ENCODE measurements at places on chromosomes 4 and X.

GRCh38 chrX:49250066-49250465 is 14.4 kb downstream of the FOXP3 start:
- no peak for DNase-seq

DNA sequence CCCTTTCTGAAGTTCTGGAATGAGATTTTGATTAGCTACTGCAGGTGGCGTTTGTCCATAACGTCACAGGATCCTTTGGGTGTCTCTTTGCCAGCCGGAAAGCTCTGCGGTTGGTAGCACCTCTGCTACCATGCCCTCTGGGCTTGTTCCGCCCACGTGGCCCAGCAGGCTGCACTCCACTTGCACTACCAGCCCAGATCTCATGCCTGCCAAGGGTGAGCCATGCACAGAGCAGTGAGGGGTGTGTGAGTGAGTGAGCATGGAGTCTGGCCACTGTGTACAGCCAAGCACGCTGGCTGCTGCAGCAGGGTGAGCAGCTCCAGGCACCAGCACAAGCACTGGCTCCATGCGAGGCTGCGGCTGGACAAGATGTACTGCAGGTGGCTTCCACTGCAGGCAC is 6.6 kb upstream of the HNRNPD start:
- DNase-seq: no peak

DNA sequence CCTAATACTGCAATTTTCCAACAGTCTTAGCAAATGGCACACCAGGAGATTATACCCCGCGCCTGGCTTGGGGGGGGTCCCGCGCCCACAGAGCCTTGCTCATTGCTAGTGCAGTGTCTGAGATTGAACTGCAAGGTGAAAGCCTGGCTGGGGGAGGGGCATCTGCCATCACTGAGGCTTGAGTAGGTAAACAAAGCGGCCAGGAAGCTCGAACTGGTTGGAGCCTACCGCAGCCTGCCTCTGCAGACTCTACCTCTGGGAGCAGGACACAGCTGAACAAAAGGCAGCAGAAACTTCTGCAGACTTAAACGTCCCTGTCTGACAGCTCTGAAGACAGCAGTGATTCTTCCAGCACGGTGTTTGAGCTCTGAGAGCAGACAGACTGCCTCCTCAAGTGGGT is 172.8 kb upstream of the NAP1L5 start:
- no peak for DNase-seq

DNA sequence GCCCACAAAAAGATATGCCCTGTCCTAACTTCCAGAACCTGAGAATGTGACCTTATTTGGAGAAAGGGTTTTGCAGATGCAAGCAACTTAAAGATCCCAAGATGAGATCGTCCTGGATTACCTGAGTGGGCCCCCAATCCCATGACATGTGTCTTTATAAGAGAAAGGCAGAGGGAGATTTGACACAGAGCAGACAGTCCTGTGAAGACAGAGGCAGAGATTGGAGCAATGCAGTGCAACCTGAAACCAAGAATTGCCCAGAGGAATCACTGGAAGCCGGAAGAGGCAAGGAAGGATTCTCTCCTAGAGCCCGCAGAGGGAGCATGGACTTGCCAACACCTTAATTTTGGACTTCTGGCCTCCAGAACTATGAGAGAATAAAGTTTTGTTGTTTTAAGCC is 171.5 kb downstream of the SMIM20 start:
- DNase-seq: no peak

- DNase-seq: no peak
Observed at GRCh38 chr4:21290562-21290961, 590.3 kb downstream of the PACRGL start.

- DNase-seq: peak; percentile 66
Observed at GRCh38 chr4:52037689-52038102, 403 bp downstream of the SGCB start.

DNA sequence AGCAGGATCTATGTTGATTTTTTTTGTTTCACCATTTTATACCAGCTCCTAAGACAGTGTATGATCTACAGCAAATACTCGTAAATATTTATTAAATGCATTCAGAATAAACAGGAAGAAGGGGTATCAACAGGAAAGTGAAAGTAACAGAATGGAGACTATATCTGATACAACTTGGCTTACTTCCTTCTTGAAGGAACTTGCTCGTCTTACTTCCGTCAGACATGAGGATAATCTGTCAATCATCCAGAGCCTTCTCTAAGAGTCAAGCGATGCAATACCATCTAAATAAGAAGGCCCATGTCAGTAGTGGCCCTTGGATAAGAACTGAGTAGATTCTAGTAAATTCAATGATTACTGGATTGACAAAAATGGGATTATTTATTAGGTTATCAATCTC is 84.2 kb downstream of the CAMK2D start:
- no peak for DNase-seq

- DNase-seq: no peak
Observed at GRCh38 chr4:112403101-112403945, 106.2 kb downstream of the ALPK1 start.

DNA sequence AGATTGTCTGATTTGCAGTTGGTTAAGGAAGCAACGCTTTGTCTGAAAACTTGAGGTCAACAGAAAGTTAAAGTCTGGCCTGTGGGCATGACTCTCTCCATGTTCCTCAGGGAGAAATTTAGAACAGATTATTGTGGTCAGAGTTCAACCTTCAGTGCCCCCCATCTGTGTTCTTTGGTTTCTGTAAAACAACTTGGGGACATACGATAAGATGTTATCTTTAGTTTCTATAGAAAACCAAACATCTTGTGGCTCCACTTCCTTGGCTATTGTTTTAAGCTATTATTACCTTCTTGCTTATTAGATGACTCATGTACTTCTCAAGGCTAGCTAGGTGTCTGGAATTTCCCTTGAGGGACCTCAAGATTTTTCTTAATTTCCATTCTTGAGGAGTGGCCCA is 507.7 kb downstream of the PDHA2 start:
- DNase-seq: no peak

DNA sequence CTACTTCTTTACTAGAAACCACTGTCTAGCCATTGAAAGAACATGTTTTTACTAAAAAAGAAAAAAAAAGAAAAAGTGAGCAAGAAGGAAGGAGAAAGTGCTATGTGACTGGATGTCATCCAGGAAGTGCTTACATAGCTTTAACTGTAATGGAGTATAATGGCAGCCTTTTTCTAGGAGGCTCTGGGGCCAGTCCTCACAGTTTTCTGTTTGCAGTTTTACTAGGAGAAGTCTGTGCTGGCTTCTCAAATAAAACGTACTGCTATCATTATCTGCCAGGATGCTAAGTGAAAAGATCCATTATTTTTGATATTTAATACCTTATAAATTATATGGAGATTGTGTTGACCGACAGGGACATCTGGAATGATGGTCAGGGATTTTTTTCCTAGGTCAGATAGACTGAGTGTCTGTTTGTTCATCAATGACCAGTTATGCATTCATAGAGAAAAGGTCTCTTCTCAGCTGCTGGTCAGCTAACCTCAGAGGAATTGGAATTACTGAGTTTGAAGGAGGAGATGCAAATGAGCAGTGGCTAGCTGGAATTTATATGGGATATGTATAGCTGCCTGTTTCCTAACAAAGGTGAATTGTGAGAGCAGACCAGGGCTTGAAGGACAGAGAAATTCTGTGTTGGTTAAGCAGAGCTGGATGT is 21.7 kb downstream of the LPAR4 start:
- no peak for DNase-seq

GRCh38 chr4:107989162-107989536 is 540 bp upstream of the HADH start:
- DNase-seq: no peak

DNA sequence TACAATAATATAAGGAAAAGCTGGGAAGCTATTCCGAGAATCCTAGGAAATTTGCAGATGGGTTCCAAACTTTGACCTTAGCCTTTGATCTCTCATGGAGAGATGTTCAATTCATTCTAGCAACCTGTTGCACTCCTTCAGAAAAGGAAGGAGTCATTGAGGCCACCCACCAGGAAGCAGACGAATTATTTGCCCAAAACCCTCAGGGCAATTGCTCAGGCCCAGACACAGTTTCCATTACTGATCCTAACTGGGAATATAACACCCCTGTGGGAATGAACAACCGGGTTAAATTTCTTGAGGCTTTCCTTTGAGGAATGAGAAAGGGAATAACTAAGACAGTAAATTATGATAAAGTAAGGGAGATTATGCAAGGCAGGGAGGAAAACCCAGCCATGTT is 13.5 kb upstream of the ZNF280C start:
- no peak for DNase-seq

DNA sequence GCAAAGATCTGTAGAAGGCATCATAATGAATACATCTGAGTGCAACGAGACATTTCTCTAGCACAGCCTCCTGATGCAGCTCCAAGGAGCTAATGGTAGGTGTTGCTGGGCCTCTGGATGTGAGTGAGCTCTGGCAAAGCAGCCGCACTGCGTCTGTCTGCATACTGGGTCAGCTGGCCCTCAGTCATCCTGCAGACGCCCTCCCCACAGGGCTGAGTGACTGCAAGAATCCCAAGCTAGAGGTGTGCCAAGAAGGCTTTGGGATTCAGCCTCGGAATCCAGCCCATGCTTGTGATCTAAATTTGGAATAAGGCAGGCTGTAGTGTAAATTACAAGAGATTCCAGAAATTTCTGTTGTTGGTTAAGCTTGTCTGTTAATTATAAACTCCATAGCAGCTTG is 18.5 kb downstream of the HERC3 start:
- no peak for DNase-seq

DNA sequence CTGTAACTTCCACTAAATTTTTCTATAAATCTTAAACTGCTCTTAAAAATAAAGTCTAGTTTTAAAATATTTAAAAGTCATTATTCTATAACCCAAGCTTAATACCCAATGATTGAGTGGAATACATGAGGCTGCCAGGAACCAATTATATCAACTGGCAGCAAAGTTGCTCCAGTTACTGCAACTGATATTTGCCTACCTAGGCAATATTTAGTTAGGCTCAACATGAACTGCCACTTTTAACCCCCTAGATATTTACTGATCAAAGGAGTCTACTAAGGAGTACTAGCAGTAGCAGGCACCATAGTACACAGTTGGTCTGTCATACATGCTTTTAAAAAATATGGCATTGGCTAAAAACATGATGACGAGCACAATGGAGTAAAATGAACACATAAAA is 29.9 kb upstream of the RADX start:
- no peak for DNase-seq

- DNase-seq: no peak
Observed at GRCh38 chr4:148103597-148104355, 338.4 kb downstream of the NR3C2 start.

DNA sequence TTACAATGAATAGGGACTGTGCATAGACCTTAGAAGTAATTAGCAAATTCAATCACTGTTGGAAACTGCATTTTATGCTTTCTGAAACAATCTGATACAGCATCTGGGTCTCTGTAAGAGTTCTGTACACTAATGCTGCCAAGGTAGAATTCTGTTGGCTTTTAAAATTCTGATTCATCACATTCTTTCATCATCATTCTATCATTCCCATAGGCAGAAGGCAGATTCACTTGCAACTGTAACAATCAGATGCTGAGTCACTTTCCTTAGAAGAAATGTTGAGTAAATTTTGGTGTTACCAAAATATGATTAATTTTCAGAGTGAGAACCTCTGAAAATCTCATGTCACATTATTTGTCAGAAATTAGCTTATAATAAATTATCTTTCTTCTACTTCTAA is 267.2 kb downstream of the MAPK10 start:
- no peak for DNase-seq

- no peak for DNase-seq
Observed at GRCh38 chr4:107255114-107255513, 219.0 kb upstream of the DKK2 start.

DNA sequence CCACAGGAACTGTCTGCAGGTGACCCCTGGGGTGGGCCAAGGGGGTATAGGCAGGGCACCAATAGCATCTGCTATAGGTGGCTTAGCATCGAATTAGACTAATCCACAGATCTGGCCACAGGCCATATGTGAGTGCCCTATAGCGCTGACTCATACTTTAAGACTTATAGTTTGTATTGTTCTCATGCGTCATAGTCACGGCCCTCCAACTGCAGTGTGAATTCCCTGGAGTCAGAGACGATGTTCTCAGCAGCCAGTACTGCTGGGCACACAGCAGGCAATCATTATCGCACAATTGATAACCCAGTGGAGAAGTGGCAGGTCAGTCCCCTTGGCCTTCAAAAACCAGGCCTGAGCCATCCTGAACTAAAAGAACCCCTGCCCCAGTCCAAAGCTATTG is 58.1 kb downstream of the ADGRG2 start:
- DNase-seq: no peak

GRCh38 chr4:17930256-17930655 is 91.3 kb downstream of the LCORL start:
- no peak for DNase-seq

GRCh38 chr4:170610434-170610833 is 520.7 kb upstream of the AADAT start:
- no peak for DNase-seq

DNA sequence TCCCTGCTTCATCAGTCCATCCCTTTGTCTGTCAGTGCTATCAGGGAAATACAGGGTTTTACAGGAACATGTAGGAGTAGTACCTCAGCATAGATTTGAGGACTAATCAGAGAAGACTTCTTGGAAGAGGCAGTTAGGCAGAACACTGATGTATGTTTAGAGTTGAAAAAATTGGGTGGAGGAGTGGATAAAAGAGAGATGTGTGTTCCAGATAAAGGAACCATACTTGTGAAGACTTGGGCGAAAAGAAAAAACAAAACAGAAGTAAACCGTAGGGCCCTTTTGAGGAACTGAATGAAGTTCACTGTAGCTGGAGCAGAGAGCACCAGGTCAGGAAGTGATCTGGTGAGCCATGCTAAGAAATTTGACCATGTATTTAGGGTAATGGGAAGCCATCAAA is 32.3 kb downstream of the AFF1 start:
- DNase-seq: no peak

- no peak for DNase-seq
Observed at GRCh38 chr4:111573386-111573785, 571.9 kb upstream of the FAM241A start.

GRCh38 chr4:82639971-82640370 is 78.2 kb upstream of the TMEM150C start:
- DNase-seq: no peak

GRCh38 chrX:110087485-110088356 is 84.8 kb downstream of the TMEM164 start:
- DNase-seq: no peak

GRCh38 chrX:46683048-46683447 is 75.9 kb downstream of the SLC9A7 start:
- no peak for DNase-seq

- no peak for DNase-seq
Observed at GRCh38 chr4:118287711-118288451, 64.9 kb downstream of the PRSS12 start.

DNA sequence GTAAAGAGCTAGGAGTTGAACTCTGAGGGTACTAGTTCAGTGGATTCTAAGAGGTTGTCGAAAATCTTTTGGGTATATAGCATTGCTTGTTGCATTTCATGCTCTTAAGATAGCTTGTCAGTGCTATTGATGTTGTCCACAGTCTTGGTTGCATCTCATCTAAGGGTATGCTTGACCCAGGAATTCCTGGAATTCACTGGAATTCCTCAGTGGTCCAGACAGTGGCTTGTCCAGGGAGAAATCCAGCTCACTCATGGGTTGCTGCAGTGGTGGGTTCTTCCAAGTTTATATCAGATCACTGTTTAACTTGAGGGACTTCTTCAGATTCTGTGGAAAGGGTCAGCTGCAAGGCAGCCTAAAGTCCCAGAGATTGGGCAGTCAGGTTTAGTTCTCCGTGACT is 29.8 kb upstream of the SMARCAD1 start:
- no peak for DNase-seq

GRCh38 chr4:89586864-89587263 is 250.1 kb downstream of the SNCA start:
- DNase-seq: no peak

- no peak for DNase-seq
Observed at GRCh38 chr4:17260166-17260907, 251.6 kb downstream of the QDPR start.

- DNase-seq: no peak
Observed at GRCh38 chr4:112752061-112752460, 115.1 kb downstream of the LARP7 start.
